Bone marrow (tissue), 2 donors: ENCODE measurements at places on chromosomes 11 and 22.

- peak; percentile 65 for DNase-seq
Observed at GRCh38 chr11:72969894-72970335, 155.7 kb downstream of the ATG16L2 start.

DNA sequence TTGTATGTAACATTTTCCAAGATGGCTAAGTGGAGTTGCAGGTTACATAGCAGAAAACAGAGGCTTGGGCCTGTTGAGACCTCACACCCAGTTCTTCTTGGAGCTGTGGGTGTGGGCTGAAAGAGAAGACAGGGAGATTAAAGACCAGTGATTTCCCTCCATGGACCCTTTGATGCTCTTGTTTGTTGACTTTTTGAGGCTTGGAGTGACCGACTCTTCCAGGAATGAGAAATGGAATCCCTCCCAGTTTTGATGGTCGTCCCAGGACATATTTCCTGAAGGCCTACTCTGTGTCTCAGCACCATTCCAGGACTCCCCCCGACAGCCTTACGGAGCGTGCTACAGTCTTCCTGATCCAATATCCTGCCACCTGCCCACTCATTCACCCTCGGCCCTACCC, 96.9 kb downstream of the PTPRJ start:
- DNase-seq, result no peak

- no peak for DNase-seq
Observed at GRCh38 chr11:15580775-15581095, 466.0 kb downstream of the INSC start.

GRCh38 chr22:41905411-41906202, 9.3 kb downstream of the SHISA8 start:
- no peak for DNase-seq

GRCh38 chr11:36736103-36736502, 138.1 kb upstream of the RAG2 start:
- no peak for DNase-seq

DNA sequence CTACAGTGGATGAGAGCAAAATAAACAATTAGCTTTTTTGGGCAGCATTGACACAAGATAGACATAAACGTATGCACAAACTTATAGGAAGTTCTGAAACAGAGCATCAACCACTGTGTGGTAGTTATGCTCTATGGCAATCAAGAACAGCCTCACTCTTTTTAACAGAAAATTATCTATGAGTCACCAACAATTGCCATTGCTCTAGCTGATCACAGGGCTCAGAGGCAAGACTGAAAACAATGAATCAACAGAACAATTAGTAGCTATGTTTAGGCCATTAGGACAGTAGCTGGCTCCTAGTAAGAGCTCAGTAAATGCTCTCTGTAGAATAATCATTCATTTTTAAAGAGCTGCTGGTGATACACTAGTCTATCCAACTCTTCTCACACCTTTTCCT, 34.9 kb upstream of the PICALM start:
- DNase-seq, result no peak

DNA sequence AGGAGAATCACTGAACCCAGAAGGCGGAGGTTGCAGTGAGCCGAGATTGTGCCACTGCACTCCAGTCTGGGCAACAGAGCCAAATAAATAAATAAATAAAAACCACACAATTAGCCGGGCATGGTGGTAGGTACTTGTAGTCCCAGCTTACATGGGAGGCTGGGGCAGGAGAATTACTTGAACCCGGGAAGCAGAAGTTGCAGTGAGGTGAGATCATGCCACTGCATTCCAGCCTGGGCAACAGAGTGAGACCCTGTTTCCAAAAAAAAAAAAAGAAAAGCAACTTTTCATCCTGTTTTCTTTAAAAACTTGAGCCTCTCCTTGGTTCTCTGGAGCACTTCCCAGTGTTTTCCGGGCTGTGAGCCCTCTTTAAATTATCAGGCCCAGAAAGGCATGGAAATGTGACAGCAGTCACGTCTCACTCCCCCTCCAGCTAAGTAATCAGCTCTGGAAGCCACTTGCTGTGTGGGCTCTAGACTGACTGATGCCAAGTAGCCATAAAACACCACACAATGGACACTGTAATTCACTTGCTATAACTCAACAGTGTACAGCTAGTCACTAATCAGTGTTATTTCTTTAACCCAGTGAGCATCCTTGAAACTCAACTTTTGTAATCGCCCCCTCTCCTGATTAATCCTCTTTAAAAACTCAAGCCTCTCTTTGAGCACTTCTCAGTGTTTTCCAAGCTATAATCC, 13.0 kb upstream of the MCHR1 start:
- DNase-seq, result no peak

GRCh38 chr11:112612250-112612849, 348.9 kb upstream of the NCAM1 start:
- no peak for DNase-seq

DNA sequence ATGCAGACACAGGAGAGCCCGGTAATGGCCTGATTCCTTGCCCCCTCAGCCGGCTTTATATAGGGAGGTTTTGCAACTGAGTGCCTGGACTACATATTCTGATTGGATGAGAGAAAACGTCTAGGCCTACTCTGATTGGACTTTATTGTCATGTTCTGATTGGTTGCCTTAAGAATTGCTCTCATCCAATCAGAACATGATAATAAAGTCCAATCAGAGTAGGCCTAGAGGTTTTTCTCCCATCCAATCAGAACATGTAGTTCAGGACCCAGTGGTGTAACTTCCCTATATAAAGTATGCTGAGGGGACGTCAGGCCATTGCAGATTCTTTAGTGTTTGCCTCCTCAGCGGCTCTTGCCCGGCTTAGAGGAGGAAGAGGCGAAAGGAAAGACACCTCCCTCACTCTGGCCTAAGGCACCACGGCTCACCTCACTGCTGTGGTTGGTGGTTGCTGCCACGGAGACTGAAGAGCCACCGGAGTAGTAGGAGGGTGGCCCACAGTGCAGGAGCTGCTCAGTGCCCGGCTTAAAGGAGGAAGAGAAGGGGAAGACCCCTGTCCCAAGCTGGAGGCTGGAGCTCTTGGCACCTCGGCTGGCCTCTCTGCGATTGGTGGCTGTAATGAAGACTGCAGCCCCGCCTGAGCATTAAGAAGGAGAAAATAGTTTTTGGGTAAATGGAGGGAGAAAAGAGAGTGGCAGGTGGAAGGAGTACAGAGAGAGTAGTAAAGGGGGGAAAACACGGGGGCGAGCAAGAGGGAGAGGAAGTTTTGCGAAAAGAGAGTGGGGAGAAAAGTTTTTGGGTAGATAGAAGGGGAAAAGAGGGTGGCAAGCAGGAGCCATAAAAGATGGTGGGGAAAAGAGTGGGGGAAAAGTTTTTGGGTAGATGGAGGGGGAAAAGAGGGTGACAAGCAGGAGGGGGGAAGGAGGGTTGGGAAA, 116.7 kb upstream of the SERPIND1 start:
- no peak for DNase-seq

DNA sequence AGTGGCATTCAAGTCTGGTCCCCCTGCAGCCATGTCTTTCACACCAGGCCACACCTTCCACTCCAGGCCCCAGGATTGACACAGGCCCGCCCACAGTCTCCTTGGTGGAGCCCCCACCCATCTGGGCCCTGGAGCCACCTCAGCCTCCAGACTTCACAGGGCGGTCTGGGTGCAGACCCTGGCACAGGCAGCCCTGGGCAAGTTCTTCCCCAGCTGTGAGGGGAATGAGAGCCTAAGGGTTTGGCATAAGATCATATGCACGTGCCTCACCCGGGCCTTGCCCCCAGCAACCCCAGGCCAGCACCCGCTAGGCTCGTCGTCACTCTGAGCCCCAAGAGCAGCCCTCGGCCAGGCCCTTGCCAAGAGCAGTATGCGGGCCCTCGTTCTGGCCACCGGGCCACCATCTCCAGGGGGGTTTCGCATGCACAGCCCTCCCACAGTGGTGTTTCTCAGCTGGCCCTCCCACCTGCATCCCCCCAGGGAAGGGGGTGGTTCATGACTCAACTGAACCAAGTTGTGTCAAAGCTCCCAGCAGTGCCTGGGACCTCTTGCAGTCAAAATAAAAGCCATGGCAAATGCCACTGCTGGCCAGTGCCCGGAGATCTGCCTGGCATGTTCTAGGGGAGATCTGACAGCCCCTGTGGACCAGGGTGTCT, 70.4 kb upstream of the KCNQ1OT1 start:
- no peak for DNase-seq

DNA sequence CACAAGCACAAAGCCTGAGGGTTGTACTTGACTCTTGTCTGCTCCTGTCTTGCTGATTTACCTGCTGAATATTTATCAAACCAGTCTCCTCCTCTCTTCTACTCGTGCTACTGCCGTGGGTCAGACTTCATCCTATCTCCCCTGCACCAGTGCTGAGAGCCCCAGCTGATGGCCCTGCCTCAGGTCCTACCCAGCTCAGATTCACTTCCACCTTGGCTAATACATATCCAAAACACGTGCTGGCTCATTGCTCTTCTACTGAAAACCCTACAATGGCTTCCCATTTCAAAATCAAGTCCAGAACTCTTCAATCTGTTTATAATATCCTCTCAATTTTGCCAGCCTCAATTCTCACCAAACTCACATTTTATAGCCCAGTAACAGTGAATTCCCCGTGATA, 48.3 kb downstream of the RAB30 start:
- DNase-seq, result no peak

DNA sequence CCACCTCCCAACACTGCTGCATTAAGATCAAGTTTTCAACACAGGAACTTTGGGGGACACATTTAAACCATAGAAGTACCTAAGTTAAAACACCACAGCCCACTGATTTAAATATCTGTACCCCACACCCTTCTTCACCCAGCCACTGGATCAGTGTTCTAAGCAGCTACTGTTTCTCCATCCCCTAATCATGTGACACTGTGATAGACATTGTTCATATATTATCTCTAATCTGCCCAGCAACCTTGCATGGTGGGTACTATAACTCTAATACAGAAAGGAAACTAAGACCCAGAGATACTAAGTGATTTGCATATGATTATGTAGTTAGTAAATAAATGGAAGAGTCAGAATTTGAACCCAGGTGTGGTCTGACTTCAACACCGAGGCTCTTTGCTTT, 70.5 kb upstream of the NNMT start:
- DNase-seq, result no peak

DNA sequence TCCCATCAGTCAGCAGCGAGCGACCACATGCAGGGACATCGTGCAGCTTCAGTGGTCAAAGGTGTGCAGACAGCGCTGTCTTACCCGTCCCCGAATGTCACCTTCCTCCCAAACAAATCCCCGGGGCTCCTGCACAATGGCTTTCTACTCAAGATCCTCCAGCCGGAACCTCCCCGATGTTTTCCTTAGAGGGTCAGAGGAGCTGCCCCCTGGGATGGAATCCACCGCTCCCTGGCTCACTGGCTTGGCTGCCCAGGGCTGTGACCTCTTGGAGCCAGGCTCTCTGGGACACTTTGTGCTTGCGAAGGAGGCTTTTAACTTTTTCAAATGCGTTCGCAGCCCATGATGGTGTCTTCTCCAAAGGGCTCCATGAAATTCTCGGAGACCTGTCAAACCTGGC, 17.3 kb upstream of the FGF19 start:
- DNase-seq, result no peak

GRCh38 chr22:33873186-33873585, 47.1 kb downstream of the LARGE1 start:
- no peak for DNase-seq

GRCh38 chr22:30305906-30306626, 16.8 kb upstream of the CASTOR1 start:
- DNase-seq, result peak; percentile 68

DNA sequence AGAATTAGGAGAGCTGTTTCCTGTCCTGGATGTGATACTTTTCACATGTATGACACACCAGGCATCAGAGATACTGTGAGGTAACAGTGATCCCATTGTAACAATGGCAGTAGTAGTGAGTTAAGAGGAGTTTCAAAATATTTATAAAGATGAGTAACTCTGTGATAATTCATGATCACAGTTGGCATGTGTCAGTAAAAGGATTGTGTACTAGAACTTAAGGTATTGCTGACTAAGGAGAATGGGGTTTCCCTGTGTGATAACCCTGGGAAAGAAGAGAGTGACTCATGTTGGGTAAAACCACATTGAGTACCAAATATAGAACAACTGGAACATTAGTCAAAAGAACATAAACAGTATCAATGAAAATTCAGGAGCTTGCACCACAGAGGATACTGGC, 22.9 kb upstream of the SLC5A1 start:
- no peak for DNase-seq

GRCh38 chr11:130434521-130435223, 6.3 kb upstream of the ADAMTS8 start:
- DNase-seq, result peak; percentile 49

DNA sequence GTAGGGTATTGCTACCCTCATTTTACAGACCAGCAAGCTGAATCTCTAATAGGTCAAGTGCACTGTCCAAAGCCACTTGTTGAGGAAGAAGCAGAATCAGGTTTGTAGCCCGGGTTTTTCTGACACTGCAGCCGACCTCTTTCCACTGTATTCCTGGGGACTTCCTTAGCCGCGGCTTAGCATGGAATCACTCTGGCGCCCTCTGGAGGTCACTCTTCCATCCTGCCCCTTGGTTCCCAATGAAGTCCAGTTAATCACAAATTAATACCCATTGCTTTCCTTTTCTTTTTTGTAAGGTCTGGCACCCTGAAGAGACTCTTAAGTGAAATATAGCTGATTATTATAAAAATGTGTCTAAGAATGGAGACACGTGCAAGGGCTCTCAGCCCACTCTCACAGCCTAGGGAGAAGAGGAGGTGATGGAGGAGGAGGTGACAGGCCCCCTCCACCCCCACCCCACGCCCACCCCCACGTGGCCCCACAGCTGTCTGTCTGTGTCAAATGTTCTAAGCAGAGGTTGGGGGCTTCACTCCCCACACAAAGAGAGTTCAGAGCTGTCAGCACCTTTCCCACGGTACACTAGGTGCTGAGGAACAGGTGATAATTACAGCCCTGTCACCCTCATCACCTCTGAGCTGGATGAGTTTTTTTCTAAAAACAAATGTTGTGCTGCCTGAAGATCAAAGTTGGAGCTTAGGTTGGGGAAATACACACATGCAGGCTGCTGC, 57.7 kb upstream of the DRD2 start:
- peak; percentile 4 for DNase-seq

DNA sequence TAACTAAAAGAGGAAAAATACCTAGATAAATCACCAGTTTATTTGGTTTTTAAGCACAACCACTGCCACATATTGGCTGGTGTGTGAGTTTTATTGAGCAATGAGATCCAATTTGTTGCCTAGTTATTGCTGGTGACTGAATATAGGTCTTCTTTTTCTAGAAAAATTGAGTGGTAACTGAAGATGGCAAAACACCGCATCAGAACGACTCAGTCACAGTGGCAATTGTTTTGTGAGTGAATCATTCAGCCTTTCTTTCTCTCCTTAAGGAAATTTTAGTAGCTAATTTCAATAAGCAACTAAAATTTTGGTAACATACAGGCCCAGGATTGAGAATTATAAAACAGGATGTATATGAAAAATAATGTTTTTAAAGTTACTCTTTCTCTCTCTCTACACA, 533.0 kb downstream of the KCNA4 start:
- DNase-seq, result no peak

- DNase-seq, result no peak
Observed at GRCh38 chr11:129012880-129013279, 70.2 kb upstream of the TP53AIP1 start.

GRCh38 chr11:96339706-96340554, 3.1 kb downstream of the MAML2 start:
- no peak for DNase-seq

DNA sequence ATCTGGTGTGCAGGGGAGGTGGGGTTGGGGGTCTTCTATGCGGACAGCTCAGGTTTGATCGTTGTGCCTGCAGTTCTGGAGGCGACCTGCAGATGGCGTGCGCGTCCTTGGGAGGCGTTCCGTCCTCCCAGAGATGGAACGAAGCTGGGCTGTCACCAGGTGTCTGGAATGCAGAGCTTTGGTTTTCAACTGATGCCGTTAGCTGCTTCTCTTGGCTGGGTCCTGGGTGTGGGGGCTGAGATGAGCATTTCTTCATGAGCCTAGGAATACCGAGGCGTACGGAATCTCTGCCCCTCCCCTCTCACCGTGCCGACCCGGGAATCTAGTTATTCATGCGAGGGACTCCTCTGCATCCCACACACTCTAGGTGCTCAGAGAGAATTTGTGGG, 98.6 kb downstream of the CEP164 start:
- peak; percentile 8 for DNase-seq
